ENCODE measurements at places on chromosomes 2 and 18.
A peak's percentile ranks its signal among the peaks of the same experiment; 100 is the strongest.

DNA sequence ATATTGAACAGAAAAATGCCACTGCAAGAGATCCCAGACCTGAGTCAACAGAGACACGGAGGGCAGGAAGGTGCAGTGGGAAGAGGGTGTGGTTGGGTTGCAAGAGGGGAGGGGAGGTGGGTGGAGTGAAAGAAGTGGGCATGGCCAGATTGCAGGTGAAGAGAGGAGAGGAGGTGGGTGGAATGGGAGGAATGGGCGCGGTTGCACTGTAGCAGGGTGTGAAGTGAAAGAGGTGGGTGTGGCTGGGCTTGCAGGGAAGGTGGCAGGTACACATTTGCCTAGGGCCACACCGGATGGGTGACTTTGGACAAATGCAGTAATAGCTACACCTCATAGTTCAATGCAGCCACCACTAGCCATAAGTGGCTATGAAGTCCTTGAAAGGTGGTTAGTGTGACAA, 71.1 kb downstream of the DOCK10 start:
- DNase-seq = no peak

DNA sequence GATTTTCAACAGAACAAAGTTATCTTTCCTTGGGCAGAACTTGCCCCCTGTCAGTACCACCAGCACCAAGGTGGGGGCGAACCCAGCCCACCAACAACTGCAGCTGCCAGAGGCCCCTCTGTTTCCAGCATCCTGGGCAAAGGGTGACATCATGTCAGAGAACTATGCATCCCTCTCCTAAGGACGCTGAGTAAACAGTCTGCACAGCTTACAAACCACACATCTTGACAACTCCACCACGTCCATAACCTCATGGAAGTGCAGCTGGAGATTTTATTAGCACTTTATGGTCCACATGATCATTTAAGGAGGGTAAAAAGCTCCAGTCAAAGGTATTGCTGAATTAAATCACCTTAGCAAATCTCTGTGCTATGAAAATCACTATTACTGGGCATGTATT, 40.4 kb downstream of the PIEZO2 start:
- DNase-seq = no peak

- peak; percentile 13 for DNase-seq
These were observed 43.1 kb upstream of the HDAC4 start for GRCh38 chr2:239443666-239444567.

DNA sequence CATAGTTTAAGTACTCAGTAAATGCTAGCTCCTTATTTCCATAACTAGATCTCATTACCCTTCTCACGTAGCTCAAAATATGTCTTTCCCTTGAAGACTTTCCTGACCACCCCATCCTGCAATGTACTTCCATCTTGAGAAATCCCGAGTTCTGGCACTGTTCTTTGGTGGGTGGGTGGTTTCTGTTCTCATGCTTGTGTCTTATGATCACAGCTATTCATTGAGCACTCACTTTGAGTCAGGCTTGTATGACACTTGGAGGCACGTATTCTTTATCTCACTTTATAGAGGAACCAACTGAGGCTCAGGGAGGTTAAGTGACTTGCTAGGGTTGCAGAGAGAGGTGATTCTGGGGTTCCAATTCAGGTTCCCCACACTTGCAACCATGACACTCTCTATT, 9.0 kb upstream of the CLIP4 start:
- DNase-seq = no peak

GRCh38 chr18:58632552-58632951, 3.7 kb upstream of the ALPK2 start:
- no peak for DNase-seq

GRCh38 chr18:78813936-78814710, 165.5 kb upstream of the SALL3 start:
- DNase-seq = no peak

DNA sequence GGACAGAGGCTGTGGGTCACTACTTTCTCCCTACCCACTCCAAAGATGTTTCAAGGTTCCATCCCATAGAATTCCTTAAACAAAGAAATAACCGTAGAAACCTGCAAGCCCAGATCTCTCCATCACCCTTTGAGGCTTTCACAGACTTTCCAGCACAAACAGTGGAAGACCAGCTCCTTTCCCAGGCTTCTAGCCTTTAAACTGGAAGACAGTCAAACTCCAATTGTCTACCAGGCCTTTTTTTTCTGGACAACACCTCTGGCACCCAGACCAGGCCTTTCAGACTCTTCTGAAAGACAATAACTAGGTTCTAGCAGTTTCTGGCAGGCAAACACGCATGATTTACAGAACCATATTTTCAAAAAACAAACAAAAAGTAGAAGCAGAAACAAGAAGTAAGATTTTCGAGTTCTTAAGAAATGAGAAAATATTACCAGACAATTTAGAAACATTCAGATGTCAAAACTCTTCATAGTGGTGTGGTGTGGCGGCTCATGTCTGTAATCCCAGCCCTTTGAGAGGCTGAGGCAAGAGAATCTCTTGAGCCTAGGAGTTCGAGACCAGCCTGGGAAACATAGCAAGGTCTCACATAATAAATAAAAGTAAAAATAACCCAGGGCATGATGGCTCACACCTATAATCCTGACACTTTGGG, 106.8 kb upstream of the MSH2 start:
- DNase-seq = no peak

- DNase-seq = no peak
These were observed 30.7 kb upstream of the CALCRL start for GRCh38 chr2:187478719-187479118.

GRCh38 chr2:202877699-202878098, 6.1 kb upstream of the ICA1L start:
- no peak for DNase-seq

DNA sequence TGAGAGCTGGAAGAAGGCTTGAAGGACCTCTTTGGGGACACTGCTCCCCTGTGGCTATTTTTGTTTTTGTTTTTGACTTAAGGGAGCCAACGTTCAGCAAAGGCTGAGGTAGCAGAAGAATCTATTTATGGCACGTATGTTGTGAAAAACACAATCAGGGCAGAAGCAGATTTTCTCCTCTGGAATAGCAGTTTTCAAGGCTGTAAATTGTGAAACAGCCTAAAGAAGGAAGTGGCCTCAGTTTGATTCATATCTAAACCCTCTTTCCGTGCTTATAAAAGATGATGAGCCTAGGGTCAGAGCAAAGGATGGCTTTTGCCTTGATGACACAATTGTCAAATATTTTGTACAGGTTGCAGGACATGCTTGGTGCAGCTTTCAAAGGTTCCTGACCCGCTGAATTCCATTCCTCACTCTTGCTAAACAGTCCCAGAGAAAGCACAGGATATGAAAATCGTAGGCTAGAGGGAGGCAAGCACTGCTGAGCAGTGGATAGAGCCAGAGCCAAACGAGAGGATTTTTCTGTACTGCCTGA, 106.2 kb upstream of the DLX2 start:
- DNase-seq = peak; percentile 36

GRCh38 chr2:219142329-219142728, 18.3 kb downstream of the NHEJ1 start:
- peak; percentile 88 for DNase-seq

All from astrocyte of the spinal cord (primary cell).